Tibial artery (tissue), 4 donors: ENCODE measurements at places on chromosomes 5 and 9.

DNA sequence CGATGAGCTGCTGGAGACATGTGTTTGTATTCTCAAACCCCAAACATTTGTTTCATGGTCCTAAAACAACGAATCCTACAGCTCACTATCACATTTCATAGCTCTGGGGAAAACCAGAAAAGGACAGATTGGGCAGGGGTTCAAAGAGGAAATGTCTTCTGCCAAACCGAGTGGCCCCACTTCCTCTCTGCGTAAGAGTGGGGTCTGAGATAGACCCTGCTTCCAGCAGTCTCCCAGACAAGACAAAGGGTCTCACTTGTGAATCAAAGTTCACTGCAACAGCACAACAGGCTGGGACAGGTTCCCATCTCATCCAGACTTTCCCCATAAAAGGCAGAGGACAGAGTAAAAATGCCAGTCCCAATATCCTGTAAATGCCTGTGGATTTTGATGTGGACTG, 276.2 kb upstream of the SLC24A2 start:
- DNase-seq, result no peak

DNA sequence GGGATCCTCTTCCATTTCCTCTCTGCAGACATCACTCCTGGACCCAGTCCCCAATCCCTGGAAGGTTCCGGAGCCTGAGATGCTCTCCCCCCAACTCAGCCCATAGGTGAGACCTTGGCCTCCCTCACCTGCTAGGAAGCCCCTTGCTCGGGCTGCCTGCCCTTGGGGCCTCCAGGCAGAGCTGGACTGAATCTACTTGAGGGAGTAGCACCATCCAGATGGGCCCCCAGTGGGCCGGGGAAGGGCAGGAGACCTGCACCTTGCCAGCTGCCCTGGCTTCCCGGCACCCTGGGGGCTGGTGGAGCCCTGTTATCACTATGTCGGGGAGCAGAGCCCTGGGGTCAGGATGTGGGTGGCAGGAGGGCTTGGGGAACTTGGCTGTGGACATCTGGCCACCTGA, 26.9 kb upstream of the TMEM250 start:
- no peak for DNase-seq

GRCh38 chr5:171207256-171207847, 101.7 kb upstream of the TLX3 start:
- no peak for DNase-seq

GRCh38 chr9:209143-209758, 5.4 kb upstream of the DOCK8 start:
- no peak for DNase-seq

DNA sequence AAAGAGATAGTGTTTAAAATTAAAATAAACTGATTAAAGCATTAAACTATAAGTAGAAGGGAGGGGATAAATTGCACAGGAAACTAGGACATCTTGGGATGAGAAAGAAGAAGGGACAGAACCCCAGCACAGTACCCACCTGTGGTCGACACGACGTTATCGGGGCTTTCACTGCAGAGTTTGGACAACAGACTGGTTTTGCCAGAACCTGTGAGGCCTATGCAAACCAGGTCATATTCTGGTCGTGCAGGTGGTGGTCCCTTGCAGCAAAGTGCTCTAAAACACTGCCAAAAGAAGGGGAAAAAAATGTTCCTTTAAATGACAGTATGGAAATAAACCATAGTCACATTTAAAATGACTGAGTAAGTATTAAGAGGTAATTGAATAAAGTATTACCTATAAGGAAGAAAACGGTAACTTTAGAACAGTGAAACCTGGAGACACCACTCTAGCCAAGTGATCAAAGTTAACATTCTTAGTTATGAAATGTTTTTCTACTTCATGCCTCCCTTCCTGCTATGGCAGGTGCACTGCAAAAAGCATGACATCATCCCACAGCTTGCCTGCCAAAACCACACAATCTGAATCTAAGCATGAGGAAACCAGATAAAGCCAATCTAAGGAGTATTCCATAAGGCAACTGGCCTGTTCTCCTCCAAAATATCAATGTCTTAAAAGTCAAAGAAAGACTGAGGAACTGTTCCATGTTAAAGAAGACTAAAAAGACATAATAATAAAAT, 138.6 kb downstream of the ARL15 start:
- no peak for DNase-seq

DNA sequence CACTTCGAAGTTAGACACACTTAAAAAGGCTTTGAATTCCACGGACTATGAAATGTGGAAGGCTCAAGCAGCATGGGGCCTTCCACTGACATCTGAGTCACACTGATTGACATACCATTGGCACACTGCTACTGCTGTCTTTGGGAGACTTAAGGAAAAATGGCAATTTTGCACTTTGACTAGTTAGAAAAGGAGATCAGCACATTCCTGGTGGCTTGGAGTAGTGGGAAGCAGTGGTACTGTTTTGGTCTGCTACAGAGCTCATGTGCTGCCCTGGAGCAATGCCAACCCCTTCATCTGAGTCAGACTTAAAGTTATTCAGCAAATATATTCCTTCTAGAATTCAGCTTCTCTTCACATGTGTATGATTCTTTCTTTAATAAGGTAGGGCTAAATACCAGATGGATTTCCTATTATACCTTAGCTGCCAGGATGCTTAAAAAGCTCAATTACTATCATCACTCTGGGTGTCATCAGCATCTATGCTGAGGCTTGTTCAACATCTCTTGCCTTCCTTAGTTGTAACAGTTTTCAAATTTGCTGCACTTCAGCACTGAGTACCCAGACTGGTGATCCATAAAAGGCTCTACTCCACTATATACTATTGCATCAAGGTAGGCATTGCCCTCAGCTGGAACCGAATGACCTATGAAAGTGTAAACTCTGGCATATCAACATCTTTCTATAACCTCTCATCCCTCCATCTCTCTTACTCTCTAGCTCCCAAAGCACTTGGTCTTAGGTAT, 42.3 kb upstream of the MOCS2 start:
- peak; percentile 76 for DNase-seq

DNA sequence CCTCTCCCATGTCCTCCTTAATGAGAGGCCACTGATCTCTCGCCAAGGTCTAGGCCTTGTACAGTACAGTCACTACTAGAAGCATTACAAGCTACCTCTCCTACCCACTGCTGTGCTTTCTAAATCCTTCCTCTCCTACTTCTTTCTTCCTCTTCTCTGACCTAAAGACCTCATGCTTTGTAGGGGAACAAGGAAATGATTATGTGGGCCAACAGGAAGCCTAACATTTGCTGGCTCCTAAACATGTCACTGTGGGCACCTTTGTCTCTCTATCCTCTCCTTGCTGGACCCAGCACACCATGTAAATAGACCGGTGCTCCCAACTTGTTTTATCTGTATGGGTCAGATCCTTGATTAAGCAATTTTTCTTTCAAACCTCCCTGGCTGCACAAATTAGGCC, 16.7 kb downstream of the SLC28A3 start:
- DNase-seq, result no peak

DNA sequence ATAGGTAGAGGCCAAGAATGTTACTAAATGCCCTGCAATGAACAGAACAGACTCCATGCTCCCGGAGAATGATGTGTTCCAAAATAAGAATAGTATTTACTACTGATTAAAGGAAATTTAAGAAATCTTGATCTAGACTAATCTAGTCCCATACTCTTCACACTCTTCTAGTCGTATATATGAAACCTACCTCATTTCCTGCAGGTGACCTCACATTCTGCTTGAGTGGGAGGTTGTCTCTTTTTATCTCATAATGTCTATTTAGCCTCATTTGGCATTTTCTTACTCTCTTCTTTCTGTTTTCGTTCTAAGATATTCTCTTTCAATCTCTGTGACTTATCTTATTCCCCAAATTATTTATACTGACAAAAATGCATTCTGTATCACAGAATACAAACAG, 9.2 kb upstream of the SHOC1 start:
- DNase-seq, result no peak

DNA sequence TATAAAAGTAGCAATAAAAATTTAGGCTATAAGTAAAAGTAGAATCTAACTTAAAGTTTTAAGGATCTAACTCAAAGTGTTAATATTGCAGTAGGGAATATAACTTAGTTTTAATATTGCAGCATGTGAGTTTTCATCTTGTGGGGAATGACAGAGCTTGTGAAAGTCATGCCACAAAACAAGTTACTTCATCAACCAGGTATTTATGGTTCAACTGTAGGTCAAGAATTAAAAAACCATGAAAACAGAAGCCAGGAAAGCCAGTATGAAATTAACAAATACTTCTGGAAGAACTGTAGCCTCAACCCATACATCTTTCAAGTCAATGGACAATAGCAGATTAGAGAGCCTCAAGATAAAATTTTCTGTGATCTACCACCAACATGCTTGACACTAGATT, 19.0 kb downstream of the HMGCS1 start:
- no peak for DNase-seq

DNA sequence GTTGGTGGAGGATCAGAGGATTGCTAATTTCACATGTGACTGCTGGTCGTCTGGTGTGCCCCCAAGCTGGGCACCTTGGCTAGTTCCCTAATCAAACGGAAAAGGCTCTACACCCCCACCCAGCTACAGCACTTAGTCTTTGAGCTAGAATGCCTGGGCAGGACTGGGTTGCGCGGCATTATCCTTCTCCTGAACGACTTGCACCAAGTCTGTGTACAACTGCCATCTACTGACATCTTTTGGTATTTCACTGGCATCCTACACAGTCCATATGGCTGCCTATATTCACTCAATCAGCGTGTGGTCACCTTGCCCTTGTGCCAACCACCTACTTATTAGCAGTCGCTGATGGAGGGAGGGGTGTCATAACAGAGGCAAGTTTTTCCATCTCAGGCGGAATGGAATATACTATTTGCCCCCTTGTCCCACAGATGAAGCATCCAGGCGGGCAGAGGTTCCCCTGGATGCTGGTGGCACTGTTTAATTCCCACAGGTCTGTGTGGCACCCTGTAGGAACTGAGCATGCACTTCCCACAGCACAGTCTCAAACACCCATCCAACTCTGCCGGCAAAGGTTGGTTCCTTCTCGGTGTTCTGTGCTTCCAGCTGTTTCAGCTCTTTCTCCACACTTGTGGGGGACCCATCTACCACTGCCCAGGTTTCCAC, 150.1 kb downstream of the OSTF1 start:
- DNase-seq, result no peak

DNA sequence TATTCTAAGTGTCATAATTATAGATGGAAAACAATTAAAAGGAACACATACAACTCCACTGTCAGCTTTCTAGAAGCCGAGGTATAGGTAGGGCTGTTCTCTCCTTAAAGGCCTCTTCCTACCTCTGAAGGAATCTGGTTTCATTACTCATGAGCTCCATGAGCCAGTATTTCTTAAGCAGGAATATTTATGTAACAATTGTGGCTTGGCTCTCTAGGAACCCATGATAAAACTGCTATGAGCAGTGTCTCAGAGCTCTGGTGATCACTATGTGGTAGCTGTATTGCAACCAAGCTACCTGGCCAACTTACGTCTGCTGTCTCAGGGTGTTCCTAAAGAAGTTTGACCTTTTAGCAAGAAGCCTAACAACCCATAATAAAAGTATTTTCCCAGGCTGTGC, 157.7 kb downstream of the CEP120 start:
- DNase-seq, result no peak

DNA sequence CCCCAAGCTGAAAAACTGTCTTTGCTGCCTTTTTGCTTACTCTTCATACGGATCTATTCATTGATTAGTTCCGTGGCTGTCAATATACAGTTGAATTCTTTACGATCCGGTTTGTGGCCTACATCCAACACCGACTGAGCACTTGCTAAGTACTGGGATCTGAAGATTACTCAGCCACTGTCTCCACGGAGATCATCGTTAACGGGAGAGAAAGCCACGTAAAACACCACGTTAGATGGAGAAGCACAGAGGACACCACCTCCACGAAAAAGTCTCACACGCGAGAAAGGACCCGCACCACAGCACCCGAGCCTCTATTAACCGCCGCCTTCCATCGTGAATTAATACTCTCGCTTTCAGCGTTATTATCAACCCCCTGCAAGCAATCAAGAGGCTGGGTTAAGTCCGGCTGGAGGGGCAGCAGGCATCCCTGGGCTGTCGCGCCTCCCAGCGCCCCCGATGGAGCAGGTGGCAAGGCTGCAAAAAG, 650 bp downstream of the ELP1 start:
- no peak for DNase-seq

- DNase-seq, result no peak
Measured at GRCh38 chr9:76654051-76654461, 110.2 kb upstream of the PCA3 start.

GRCh38 chr9:20208226-20208625, 414.1 kb downstream of the MLLT3 start:
- DNase-seq, result no peak

DNA sequence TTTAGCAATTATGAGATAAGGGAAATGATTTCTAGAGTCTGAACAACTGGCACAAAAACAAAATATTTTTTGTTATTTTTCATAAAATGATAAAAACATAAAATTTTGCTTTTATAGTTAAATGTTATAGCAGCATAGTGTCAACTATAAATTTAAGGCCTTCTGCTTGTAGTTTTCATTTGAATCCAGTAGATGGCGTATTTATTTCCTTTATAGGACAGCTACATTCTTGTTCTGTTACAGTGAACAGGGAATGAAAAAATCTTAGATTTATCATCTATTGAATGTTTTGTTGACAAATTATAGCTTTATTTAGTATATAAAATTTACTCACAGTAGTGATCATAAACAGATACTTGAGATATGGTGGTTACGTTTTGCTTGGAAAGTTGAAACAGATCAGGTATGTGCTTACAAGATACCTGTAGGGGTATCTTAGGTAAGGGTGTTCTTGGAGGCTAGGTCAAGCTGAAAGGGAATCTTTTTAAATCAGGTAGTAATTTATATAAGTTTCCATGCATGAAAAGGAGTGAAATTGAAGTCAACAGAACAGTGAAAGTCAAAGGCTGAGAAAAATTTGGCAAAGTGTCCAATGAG, 239.3 kb upstream of the GRIN3A start:
- DNase-seq, result no peak

DNA sequence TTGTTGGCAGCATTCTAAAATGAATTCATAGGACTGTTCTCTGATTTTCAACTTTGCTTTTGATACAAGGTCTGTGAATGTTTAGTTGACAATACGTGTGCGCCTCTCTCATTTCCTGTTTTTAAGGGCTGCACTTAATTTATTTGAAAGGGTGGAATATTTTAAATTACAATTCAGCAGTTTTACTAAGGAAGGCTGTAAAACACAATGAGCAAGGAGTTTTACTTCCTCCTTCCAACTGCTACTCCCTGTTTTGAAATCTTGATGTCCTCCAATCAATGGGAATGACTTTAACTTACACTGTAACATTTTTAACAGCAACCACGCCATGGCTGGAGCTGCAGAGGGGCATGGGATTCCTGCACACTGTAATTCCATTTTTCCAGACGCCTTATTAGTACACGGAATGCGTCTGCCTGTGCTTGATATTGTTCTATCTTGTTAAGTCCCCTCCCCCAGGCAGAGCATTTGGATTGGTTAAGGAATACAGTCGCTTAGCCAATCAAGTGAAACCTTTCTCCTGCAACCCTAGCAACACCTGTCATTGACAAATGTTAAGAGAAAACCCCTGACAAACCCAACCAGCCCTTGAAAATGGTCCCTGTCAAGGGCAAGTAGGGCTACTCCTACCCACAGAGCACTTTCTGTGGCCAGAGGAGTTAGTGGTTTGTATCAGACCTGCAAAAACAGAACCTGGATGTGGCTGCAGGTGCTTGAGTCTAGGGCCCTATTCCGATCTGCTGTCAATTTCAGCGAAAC, 12.5 kb upstream of the ZSWIM6 start:
- no peak for DNase-seq
